ENCODE measurements at places on chromosomes 1 and 21. TPM values are rescaled to one million over a fixed set of nuclear protein-coding genes. Genes with fewer than 3 reads are reported as not detected.

GRCh38 chr1:233982827-233983518 lies 78.5 kb downstream of the SLC35F3 start:
- no peak for DNase-seq

- DNase-seq = no peak
Observed at GRCh38 chr1:75786901-75787493, 941 bp downstream of the RABGGTB start.

GRCh38 chr1:167904652-167905130 lies 9.2 kb downstream of the ADCY10 start:
- DNase-seq = no peak

GRCh38 chr1:113140176-113140575 lies 67.2 kb downstream of the LRIG2 start:
- no peak for DNase-seq

- no peak for DNase-seq
Observed at GRCh38 chr1:112040891-112041740, 51.6 kb upstream of the KCND3 start.

DNA sequence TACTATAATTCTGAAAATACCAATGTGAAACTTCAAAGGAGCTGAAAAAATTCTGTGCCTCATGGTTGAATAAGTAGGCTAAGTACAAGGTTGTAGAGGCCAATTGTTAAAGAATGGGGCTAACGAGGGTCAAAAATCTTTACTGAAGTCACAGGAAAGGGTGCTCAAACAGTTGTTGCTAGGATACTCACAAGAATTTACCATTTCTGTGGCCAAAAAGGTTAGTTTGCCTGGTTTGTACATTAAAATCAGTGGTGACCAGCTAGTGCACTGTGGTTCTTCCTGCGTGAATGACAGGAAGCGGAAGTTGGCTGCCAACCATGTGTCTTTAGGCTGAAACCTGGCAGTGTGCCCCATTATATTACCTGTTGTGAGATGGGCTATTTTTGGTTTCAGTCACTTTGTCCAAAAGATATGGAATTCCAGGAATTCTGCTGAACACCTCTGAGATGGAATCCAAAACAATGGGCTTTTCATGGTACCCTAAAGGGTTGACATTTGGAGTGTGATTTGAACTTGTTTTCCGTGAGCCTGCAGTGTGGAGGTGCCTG lies 13.5 kb downstream of the MAP3K21 start:
- DNase-seq = no peak

DNA sequence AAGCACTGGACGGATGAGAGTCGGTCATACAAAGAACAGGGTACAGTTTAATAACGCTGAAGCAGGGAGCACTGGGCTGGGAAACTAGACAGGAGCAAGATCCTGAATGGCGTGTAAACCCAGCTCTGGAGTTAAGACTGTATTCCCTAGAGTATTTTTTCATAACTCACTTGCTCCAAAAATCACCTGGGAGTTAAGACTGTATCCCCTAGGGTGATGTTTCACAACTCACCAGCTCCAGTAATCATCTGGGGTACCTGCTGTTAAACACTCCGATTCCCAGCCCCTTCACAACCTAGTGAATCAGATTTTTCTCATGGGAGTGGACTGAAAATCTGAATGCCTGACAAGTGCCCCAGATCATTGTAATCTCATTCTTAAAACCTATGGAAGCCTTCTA lies 123.2 kb downstream of the MAB21L3 start:
- DNase-seq = no peak

DNA sequence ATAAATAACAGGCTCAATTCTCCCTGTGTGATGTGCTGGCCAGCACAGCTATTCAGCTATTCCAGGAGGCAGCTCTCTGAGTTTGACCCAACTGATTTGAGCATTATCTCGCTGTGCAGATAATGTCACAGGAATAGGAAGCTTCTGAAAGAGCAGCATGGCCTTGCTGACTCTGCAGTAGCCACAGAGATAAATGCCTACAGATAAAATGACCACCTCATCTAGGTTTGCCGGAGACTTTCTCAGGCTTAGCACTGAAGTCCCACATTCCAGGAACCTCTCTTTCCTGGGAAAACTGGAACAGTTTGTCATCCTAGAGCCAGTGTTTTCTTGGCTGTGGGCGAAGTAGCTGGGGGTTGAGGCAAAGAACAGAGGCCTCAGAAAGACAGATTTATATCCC lies 98.9 kb downstream of the MRPL39 start:
- no peak for DNase-seq

DNA sequence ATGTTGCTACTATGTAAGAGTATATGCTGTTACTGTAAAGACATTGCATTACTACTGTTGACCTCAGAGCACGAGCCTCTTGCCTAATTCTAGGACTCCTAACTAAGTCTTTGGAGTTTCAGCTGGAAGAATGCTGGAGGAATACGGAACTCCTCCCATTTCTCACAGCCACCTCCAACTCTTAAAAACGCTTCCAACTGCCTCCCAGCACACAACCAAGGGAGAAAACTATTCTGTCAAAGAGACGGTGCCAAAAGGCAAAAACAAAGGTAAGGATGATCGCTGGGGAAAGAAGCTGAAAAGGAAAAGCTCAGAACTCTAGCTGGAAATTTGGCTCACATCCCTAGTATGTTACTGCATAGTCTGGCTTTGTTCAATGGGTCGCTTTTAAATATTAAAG lies at the start of gene FMO2:
TSS of gene FMO2 (plus strand) at position 210 of the 400 bp plus-strand sequence. CDS start 414 bp downstream, outside the sequence.
- DNase-seq = no peak

GRCh38 chr1:206575894-206576737 lies 36.1 kb downstream of the EIF2D start:
- DNase-seq = no peak

DNA sequence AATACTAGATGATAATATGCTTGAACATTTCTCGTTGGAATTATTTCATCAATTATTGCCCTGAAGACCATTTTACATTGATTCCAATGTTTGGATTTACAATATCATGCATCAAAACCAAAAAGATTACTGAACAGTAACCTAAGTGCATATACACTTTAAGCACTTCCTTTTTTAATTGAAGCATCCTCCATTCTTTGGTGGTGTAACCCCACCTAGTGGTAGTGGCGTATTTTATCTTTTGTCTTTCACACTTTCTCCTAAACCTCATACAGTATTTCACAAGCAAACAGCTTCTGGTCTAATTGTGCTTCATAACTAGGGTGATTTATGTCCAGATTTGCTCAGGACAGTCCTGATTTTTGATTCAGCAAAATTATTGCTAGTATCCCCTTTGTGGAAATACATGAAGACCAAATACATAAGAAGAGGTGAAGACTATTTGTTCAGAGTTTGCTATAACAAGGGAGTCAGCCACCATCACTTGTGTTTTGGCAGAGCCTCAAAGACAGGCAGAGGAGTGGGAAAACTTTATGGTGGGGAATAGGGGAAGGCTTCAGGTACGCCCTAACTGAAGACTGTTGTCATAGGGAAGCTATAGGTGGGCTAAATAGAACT lies 3.4 kb upstream of the NVL start:
- DNase-seq = peak; percentile 60

GRCh38 chr1:36881068-36881405 lies 153.3 kb downstream of the GRIK3 start:
- no peak for DNase-seq

- peak; percentile 24 for DNase-seq
Observed at GRCh38 chr1:215146240-215146975, 63.9 kb downstream of the KCNK2 start.

DNA sequence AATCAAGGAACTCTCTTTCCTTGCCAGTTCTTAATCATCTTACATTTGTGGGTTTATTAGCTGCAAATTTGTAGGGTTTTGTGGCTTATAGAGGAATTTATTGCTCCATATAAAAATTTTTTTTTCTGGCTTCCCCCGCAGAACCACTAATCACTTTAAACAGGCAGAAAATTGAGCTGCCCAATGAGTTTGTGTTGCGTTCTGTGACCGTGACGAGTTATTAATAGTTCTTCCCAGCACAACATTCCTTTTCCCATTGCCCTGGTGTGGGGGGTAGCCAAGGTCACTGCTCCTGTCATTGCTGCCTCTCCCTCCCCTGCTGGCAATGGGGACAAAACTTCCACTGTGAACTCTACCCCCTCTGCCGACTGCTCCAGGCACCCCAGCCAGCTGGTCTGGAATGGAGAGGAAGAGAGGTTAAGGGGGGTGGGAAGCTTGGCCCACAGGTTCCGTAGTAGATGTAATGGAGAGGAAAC lies 55.1 kb downstream of the UBE2T start:
- DNase-seq = peak; percentile 59

- no peak for DNase-seq
Observed at GRCh38 chr21:44515359-44516165, 24.4 kb downstream of the KRTAP10-1 start.

DNA sequence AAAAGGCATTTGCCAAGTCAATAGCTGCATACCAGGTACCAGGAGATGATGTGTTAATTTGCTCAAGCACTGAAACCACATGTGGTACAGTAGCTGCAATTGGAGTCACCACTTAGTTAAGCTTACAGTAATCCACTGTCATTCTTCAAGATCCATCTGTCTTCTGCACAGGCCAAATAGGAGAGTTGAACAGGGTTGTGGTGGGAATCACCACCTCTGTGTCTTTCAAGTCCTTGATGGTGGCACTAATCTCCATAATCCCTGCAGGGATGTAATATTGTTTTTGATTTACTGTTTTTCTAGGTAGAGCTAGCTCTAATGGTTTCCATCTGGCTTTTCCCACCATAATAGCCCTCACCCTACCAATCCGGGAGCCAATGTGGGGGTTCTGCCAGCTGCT lies 91.9 kb downstream of the FCRL5 start:
- DNase-seq = no peak

DNA sequence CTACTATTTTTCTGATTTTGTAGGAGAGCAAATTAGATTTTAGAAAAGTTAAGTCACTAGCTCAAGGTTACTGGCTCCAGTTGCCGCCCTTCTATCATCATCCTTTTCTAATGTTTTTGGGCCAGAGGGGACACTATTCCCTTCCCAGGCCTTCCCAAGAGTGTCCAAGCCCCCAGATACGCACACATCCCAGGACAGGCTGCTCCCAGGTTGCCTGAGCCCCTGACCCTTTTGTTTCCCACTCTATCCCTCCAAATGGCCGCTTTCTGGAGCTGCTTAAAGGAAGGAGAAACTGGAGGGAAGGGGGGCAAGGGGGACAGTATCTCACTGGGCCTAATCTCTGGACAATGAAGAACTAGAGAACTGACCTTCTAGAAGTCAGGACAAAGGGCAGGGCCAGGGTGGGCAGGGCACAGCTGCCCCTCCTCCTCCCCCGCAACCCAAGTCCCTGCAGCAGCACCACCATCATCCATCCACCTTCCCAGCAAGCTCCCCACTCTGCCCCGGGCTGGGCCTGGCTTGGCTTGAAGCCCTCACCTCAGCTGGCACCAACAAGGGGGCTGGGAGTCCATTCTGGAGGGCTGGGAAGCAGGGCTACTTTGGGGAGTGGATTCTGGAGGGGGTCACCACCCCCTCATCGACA lies 1.1 kb upstream of the MAP7D1 start:
- DNase-seq = no peak

DNA sequence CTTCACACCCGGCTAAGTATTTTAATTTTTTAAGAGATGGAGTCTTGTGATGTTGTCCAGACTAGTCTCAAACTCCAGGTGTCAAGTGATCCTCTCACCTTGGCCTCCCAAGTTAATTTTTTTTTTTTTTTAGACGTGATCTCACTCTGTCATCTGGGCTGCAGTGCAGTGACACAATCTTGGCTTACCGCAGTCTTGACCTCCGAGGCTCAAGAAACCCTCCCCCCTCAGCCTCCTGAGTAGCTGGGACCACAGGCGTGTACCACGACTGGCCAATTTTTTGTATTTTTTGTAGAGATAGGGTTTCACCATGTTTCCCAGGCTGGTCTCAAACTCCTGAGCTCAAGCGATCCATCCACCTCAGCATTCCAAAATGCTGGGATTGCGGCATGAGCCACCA lies 11.7 kb upstream of the IFNLR1 start:
- no peak for DNase-seq

DNA sequence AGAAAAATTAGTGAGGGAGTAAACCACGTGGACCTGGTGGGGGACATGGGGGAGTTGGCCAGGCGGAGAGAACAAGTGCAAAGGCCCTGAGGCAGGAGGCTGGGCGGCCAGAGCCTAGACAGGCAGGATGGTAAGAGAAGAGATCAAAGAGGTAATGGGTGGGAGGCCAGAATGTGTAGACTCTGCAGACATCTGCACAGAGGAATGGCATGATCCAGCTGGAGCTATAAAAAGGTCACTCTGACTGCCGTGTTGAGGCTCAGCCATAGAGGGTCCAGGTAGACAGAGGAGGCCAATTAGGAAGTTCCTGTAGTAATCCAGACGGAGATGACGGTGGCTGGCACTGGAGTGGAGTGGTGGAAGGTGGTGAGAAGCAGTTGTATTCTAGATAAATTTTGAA lies 3.6 kb downstream of the H6PD start:
- DNase-seq = no peak

DNA sequence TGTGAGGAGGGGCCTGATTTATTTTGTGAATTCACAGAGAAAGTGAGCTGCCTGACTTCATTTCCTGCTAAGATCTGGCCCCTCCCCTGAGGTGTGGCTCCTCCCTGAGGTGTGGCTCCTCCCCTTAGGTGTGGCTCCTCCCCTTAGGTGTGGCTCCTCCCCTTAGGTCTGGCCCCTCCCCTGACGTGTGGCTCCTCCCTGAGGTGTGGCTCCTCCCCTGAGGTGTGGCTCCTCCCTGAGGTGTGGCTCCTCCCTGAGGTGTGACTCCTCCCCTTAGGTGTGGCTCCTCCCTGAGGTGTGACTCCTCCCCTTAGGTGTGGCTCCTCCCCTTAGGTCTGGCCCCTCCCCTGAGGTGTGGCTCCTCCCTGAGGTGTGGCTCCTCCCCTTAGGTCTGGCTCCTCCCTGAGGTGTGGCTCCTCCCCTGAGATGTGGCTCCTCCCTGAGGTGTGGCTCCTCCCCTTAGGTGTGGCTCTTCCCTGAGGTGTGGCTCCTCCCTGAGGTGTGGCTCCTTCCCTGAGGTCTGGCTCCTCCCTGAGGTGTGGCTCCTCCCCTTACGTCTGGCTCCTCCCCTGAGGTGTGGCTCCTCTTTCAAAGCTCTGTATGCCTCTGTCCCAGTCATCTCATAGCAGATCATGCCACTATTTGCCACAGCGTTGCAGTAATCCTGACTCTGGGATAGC lies 26.9 kb upstream of the LRRC3 start:
- peak; percentile 26 for DNase-seq

- no peak for DNase-seq
Observed at GRCh38 chr21:43691086-43691795, 27.7 kb upstream of the PDXK start.

DNA sequence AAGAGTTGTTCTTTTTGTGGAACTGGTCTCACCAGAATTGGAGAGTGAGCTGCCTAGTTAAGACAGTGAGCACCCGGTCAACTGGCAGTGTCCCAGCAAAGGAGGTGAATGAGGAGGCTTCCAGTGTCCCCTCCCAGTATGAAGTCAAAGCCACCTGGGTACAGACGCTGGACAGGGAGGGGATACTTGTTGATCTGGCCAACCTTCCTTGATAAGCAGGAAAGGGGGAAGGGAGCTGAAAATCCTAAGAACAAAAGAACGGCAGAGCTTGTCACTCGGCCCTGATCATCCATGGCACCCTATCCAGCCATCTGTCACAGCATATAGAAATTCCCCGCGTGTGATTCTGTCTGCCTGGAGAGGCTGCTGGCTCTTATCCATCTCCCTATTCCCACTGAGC lies 91.5 kb downstream of the SSBP3 start:
- DNase-seq = no peak

- DNase-seq = no peak
Observed at GRCh38 chr1:115879977-115880376, 39.1 kb upstream of the NHLH2 start.

Gene DTL
- 43.1 TPM for total RNA-seq

Gene RPTN
- total RNA-seq = not detected

Gene SELL
- total RNA-seq = 0.32 TPM

Gene WDR4
- total RNA-seq = 14.8 TPM

Gene ZMYND12
- total RNA-seq = 0.13 TPM

Gene ZRANB2
- 42.8 TPM for total RNA-seq

Gene SLC22A15
- 0.27 TPM for total RNA-seq

Gene MPZ
- 18.3 TPM for total RNA-seq

Gene OR2L13
- total RNA-seq = not detected
